ENCODE measurements at places on chromosomes 3 and 15.

- peak; percentile 71 for DNase-seq
Observed at GRCh38 chr15:90885432-90886290, 1.4 kb downstream of the FES start.

- no peak for DNase-seq
Observed at GRCh38 chr3:38154033-38154494, 11.3 kb upstream of the OXSR1 start.

DNA sequence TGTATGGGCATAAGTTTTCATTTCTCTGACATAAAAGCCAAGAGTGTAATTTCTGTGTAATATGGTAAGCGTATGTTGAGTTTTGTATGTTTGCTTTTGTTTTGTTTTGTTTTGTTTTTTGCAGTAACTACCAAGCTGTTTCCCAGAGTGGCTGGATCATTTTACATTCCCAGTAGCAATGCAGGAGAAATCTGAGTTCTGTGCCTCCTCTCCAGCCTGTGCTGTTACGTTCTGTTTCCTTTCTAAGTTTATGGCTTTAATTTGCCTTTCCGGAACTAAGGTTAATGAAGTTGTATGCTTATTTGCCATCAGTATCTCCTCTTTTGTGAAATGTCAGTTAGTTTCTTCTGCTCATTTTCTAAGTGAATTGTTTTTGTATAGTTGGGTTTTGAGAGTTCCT lies 307.8 kb downstream of the GABRG3 start:
- no peak for DNase-seq

DNA sequence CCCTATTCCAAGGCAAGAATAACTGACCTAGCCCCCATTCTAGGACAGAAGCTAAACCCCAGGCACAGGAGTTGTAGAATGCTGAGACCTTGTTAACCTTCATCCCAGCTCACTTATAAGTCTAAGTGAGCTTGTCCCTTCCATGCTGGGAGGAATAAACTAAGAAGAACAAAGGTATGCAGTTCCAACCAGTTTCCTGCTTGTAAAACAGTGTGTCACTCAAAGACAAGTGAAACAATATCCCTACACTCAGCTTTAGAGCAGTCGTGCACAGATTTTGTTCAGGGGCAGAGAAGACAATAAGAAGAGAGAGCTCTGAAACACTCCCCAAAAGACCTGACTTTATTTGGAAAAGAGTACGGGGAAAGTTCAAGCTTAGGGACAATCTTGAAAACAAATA lies 292.1 kb downstream of the CGGBP1 start:
- DNase-seq: no peak

GRCh38 chr3:61907210-61907795 lies 345.9 kb downstream of the PTPRG start:
- DNase-seq: no peak

- DNase-seq: no peak
Observed at GRCh38 chr3:10445561-10446175, 59.7 kb downstream of the ATP2B2 start.

DNA sequence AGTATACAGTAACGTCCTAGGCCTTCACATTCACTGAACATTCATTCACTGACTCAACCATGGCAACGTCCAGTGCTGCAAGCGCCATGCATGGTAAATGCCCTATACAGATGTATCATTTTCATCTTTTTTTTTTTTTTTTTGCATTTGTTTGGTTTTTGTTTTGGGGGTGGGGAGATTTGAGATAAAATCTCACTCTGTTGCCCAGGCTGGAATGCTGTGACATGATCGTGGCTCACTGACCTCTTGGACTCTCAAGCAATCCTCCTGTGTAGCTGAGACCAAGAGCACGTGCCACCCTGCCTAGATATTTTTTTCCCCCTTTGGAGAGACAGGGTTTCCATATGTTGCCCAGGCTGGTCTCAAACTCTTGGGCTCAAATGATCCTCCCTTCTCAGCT lies 37.4 kb downstream of the SUSD5 start:
- DNase-seq: no peak

GRCh38 chr3:128804017-128804810 lies 75.2 kb upstream of the ACAD9 start:
- DNase-seq: peak; percentile 94

DNA sequence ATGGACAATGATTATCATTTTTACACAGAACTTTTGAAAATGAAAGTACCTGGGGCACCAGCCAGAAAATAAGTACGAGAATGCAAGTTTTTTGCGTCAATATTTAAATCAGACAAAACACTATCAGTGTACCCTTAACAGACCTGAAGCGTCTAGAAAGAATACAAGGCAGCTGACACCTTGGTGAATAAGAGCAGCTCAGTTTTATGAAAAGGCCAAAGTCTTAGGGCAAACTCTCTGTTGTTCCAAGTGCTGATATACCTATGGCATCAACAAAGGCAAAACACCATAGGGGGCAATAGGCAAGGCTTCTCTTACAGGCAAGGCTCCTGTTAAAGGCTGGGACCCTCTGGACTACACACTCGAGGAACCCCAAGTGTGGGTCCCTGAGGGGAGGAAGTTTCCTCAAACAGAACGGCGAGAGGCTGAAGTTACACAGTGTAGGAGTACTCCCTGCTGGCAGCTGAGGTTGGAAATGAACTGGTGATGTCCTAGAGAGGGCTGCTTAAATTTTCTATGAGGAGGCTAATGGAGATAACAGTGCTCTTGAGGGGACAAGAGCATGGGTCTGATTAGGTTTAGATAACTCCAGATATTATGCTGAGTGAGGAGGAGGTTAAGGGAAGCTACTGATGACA lies 291.0 kb downstream of the TIGIT start:
- DNase-seq: no peak

DNA sequence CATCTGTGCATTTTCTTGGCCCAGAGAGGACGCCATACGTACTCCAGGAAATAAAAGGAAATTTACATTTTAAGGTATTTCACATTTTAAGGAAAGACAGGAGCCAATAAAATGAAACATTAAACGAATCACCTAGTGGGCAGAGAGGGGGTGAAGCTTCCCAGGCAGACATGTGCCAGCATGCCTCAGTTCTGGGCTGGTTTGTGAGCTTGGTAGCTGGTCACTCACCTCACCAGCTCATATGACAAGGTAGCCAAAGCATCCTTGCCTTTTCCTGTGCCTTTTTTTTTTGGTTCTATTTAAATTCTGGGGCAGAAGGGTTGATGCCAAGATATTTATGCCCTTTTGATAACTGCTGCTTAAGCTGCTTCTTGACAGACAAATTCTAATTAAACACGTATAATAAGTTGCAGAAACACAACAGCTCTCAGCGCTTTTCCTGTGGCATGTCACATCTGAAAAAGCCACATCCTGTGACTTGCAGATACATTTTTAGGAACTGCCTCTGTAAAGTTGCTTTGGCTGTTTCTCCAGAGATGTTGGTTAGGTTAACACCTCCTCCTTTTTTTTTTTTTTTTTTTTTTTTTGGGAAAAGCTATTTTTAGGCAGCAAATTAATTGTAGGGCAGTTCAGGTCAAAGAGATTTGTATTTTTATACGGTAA lies 218.6 kb downstream of the PDCD6IP start:
- DNase-seq: peak; percentile 39

- no peak for DNase-seq
Observed at GRCh38 chr15:27222479-27222878, 251.5 kb downstream of the GABRG3 start.

DNA sequence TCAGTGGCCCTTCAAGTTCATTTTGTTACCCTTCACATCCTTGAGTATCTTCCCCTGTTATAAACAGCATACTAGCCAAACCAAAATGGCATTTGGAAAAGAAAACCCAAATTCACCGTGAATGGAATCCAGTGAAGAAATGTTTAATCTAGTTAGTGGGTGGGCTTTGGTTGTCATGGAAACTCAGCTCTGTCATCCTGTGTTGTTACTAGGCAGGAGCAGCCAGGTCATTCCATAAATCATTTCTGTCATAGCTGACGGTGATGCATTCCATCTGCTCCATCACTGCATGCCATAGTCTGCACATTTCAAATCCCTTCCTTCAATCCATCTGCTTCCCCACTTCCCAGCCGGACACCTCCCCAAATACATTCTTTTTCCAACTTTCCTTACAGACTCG lies 140.4 kb upstream of the CGNL1 start:
- no peak for DNase-seq

DNA sequence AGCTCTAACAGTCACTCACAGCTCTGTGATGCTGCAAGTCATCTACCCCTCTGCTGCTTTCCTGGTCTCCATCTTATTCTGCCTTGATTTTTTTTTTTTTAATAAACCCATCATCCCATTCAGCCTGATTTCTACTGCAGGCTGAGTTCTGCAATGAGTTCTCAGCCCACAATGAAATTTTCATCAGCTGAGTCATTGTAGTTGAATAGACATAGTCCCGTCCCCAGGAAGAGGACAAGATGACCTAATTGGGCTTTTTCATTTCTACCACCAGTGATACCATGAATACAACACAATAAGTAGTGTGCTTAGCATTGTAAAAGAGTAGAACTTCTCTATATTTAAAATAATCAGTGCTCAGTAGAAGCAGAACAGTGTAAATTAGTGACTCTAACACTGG lies 59.3 kb downstream of the C3orf85 start:
- no peak for DNase-seq

- DNase-seq: no peak
Observed at GRCh38 chr15:67992834-67993233, 61.3 kb upstream of the PIAS1 start.

- DNase-seq: no peak
Observed at GRCh38 chr3:126136428-126137220, 43.8 kb downstream of the ALDH1L1 start.

DNA sequence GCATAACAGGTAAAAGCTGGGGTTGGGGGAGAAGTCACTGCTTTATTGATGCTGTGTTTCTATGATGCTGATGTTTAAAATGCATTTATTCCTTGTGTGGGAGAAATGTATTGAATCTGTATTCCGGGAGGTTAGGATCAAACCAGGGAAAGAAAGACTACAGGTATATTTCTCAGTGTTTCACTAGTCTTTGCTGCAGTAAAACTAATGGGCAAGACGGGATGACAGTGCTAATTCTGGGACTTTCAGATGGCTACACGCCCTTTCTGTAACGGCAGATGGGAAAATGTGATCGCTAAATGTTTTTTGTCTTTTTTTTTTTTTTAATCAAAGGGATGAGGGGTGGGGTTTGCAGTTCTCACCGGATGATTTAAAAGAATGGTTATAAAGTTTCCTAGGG lies 393 bp downstream of the CNTN6 start:
- DNase-seq: no peak

DNA sequence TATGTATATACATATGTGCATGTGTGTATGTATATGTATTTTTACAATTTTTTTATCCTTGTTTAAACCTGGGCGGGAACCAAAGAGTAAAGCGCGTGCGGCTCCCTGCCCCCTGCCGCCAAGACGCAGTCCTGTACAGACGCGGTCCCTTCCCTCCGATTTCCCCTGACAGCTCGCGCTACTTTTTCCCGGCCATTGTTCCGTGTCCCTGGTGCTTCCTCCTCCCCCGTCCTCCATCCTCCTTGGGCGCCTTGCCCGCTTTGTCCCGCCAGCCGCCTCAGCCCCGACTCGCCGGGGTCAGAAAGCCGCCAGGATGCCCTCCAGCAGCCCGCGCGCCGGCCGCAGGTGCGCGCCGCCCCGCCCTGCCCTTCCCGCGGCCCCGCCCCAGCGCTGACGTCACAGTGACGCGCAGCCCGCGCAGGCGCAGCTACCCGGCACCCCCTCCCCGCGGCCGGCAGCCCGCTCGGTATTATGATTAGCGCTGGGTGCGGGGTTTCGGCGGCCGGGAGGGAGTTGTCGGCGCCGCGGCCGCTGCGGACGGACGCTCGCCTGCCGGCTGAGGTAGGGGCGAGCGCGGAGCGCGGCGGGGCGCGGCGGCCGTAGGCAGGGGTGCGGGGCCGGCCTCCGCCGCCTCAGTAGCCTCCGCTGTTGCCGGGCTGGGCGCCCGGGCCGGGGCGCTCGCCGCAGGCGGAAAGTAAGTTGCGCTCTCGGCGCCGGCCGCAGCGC lies at the start of gene SNRK:
Gene SNRK (plus strand): TSS at position 426 of the 726 bp plus-strand sequence. CDS start 16,664 bp downstream, outside the sequence.
- DNase-seq: peak; percentile 85

DNA sequence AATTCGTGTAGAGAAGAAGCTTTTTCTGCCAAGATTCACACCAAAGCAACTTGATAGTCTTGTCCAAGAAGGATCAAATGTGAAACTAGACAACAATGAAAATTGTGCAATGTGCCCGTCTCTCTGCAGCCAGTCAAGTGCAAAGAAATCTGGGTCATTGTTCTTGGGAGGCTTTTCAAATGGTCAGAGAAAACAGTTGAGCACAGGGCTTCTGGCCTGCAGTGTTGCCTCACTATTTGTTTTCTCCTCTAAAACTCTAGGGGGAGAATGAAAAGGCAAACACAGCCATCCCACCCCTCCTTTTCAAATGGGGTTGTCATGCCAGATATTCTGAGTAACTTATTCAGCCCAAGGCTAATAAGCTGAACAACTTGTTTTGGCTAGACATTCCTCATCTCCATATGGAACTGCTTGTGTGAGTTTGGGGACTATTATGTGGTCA lies 417.6 kb upstream of the CDIN1 start:
- DNase-seq: no peak

DNA sequence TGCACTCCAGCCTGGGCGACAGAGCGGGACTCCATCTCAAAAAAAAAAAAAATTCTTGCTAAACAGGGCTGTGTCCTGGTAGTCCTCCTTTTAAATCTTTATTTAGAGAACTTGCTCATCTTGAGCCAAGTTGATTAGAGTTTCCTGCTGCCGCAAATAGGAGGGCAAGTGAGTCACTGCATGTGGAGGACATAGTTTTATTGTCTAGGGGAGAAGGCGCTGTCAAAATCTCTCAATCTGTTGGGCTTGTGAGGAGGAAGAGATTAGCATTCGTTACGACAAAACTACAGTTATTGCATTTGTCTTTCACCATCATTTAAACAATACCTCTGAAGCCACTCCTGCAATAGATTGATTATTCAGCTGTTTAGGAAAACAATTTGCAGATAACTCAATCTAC lies 11.5 kb downstream of the MUC4 start:
- DNase-seq: no peak

- DNase-seq: no peak
Observed at GRCh38 chr15:31843426-31844055, 186.8 kb upstream of the CHRNA7 start.

DNA sequence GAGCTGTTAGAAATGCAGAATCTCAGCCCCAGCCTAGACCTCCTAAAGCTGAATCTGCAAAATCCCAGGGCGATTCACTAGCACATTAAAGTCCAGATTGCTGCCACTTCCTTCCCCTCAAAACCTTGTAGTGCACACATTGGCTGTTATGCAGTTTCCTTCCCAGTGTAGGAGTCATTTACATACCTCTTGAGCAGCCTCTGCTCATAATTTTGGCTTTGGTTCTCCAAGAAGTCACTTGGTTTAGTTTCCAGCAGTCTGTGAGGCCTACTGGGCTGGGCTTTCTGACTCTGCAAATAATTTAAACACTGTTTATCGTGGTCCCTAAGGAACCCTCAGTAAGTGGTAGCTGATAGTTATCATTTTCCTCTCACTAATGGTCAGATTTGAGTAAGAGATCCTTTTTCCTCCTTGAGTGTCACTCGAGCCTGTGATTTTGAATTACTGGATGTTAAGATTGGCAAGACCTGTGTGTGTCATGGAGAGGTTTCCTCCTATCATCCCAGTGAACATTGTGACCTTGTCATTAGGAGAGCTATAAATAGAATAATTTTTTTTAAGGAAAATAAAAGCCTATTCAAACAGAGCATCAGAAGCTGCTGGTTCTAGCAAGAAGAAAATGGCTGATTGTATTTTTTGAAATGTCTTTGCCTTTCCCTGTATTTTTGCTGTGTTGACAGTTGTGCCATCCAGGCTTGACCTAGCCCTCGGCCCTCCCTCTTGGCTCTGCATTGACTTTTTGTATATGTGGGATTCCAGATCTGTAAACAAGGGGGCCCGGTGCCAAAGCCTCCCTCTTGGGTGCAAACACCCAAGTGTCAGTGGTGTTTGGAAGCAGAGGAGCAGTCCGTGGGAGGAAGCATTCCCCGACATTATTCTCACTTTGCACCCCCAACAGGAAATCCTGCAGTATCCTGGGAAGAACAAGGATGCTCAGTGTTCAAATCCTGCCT lies 134.8 kb upstream of the ANKRD28 start:
- no peak for DNase-seq
